Activated T-cell treated with anti-CD3 and anti-CD28 coated beads, Interleukin-2, amount 50 U/mL, for 48 hours (primary cell): ENCODE measurements at places on chromosomes 11 and 22.
A peak's percentile ranks its signal among the peaks of the same experiment; 100 is the strongest.

GRCh38 chr11:1936781-1937615 is 10.1 kb upstream of the MRPL23 start:
- DNase-seq, result no peak

DNA sequence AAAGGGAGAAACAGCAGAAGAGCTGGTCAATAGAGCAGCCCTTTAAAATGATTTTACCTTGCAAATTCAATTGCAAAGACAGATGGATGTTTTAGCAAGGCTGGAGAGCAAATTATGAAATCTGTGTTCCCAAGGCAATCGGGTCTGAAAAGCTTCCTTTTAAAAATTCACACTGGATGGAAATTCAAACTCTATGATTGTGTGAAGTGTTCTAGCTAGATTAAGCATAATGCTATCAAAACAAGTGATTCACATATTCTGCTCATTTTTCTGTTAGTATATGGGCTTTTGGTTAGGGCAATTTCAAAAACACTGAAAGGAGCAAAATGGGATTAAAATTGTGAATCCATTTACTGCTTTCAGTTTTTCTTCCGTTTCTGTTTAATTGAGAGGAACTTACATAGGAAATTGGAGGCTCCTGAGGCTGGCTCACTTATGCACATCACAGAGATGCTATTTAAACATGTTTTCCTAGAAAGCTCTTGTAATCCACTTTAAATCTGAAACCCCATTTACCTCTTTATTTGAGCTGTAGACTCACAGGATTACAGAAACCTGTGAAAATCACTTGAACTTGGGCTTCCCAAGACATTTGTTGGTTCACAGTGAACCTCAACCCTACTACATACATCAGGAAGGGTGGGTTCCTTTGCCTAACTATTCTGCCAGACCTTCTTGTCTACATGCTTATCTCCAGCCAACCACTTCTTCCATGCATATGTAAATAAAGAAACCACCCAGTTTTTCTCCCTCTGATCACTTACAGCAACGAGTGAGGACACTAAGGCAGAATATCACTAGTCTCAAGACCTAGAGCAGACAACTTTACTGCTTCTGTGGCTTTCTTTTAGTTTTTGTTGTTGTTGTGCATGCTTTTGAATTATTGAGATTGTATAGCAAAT is 201.9 kb upstream of the PITPNB start:
- DNase-seq, result no peak

GRCh38 chr11:70203751-70204465 is 812 bp downstream of the FADD start:
- peak; percentile 90 for DNase-seq

DNA sequence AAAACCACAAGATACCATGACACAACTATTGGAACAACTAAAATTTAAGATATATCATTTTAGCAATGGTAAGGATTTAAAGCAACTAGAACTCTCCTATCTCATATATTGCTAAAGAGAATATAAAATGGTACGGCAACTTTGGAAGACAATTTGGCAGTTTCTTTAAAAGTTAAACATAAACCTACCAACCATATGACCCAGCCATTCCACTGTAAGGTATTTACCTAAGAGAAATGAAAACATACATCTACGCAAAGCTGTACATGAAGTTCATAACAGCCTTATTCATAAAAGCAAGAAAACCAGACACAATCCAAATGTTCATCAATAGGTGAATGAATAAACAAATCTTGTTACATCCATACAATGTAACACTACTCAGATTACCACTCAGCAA is 31.3 kb downstream of the SIK3 start:
- DNase-seq, result no peak

- DNase-seq, result no peak
Observed at GRCh38 chr11:9330387-9331384, 16.3 kb upstream of the TMEM41B start.
